ENCODE measurements at places on chromosomes 4 and X. TPM values are rescaled to one million over a fixed set of nuclear protein-coding genes. Genes with fewer than 3 reads are reported as not detected.
A peak's percentile ranks its signal among the peaks of the same experiment; 100 is the strongest.

The KDM5C gene
- 88.9 TPM for total RNA-seq

The RNF175 gene
- total RNA-seq: not detected

The TMPRSS11E gene
- total RNA-seq: not detected

The TMEM156 gene
- not detected for total RNA-seq

The BEX4 gene
- total RNA-seq: 50.9 TPM

- no peak for DNase-seq
These were observed 187.2 kb downstream of the FBXW7 start for GRCh38 chr4:152348670-152349069.

DNA sequence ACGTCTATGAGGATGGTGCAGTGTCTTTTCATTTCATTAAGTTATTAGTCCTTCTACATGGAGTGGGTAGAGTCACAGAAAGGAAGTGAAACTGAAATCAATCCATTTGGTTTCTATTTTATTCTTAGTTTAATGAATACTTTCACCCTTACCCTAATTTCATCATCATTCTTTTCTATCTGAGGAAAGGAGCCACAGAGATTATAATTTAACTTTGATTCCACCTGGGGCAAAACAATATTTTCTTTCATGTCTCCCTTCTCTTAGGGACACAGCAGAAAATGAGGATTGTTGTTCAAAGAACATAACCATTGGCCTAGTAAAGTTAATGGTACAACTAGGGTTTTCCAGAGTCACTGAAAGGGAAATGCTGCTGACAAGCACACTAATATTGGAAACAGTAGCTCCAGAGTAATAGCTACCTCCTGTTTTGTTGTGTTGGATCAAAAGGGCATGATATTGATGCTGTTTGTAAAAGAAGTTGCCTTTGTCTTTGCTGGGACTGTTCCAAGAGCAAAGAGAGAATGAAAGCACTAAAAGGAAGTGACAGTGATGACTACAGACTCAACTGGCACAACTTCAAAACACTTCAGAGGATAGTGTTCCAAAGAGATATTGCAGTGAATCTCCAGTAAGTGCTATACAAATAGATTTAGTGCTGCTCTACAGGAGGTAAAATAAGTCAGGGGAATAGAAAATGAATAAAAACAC is 247.1 kb upstream of the PITX2 start:
- no peak for DNase-seq

- no peak for DNase-seq
These were observed 11.8 kb downstream of the IQSEC2 start for GRCh38 chrX:53269536-53270107.

DNA sequence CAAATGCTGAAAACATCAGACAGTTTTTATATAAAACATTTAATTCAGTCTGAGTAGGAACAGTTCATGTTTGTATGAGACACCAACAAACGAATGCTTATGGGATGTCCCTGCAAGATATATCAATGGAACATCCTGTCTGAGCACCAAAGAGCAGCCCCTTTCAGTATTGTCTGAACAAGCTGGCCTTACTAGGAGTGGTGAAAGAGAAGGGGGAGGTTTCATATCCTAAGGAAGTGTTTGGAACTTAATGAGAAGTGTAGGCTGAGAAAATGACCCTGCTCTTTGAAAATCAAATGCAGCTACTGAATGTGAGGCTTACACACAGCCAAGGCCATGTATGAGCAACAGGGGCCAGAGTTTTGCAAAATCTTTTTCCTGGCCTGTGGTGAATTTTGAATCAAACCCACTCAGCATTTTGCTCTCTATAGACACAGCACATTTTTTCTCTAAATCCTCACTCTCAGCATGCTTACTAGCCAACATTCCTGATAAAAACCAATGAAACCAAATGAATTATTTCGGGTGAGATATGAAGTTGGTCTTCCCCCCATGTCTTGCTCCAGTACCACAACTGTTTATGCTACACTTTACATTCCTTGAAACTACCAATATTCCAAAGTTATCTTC is 119.4 kb downstream of the LUZP4 start:
- no peak for DNase-seq

- DNase-seq: no peak
These were observed 61.7 kb upstream of the ATXN3L start for GRCh38 chrX:13381514-13381913.

- DNase-seq: no peak
These were observed 154.3 kb upstream of the DCAF8L1 start for GRCh38 chrX:28135378-28136047.

GRCh38 chr4:42101446-42101975 is 50.9 kb downstream of the BEND4 start:
- DNase-seq: no peak

DNA sequence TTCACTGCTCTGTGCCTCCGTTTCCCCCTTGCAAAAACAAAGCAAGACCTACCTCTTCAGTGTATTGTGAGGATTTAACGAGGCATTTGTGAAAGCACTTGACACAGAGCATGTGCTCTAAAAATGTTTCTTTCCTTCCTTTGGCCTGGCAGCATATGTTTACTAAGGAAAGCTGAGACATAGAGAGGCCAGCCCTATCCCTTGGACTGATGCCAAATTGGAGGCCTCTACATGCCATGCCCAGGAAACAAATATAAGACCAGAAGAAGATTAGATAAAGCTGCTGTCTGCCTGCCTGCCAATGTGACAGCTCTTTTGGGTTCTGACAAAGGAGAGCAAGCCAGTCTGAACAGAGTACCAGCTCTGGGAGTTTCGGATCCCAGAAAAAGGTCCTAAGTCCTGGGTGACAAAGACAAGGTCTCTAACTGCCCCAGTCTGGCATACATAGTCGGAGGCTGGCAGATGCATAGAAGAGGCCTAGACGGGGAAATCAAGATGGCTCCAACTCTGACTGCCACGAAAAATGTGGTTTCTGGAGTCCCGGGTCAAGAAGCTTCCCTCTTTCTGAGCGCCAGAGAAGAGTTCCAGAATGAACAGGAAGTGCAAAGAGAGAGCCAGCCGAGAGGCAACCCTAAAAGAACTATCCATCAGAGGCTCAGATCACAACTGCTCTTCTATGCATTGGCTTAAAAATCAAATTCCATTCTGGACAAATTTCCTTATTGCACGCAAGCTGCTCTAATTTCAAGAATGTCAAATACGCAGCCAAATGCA is 25.8 kb downstream of the OTUD6A start:
- peak; percentile 51 for DNase-seq

DNA sequence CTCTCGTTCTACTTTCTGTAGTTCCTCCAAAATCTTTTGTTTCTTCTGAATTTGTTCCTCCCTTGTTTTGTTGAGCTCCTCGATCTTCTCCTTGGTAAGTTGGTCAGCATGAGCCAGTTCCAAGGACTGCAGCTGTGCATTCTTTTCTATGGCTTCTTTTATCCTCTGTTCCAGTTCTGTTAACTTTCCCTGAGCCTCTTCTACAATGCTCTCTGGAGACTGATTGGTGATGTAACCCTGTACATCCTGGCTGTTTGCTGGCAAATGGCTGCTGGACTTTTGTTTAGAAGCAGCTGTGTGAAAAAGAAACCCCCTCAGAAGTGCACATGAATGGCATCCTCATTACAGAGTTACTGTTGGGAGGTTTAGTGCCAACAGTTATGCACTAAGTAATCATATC is 70.5 kb upstream of the COX18 start:
- DNase-seq: no peak

Measured in osteocyte (in vitro differentiated cells).